Stimulated activated CD4-positive, alpha-beta T cell treated with anti-CD3 and anti-CD28 coated beads, TNF-alpha, amount 100 ng/mL, for 1 hour (primary cell): ENCODE measurements at places on chromosomes 13 and 19.

- DNase-seq: no peak
Observed at GRCh38 chr13:25469169-25469525, 97.4 kb downstream of the ATP8A2 start.

GRCh38 chr19:10339380-10339960 lies at the start of gene ICAM3:
Gene ICAM3, minus strand, starts transcription at chr19:10339624. Its CDS starts 10 bp downstream, at chr19:10339614.
- peak; percentile 44 for DNase-seq

- no peak for DNase-seq
Observed at GRCh38 chr13:111634410-111634809, 314.0 kb downstream of the TEX29 start.

DNA sequence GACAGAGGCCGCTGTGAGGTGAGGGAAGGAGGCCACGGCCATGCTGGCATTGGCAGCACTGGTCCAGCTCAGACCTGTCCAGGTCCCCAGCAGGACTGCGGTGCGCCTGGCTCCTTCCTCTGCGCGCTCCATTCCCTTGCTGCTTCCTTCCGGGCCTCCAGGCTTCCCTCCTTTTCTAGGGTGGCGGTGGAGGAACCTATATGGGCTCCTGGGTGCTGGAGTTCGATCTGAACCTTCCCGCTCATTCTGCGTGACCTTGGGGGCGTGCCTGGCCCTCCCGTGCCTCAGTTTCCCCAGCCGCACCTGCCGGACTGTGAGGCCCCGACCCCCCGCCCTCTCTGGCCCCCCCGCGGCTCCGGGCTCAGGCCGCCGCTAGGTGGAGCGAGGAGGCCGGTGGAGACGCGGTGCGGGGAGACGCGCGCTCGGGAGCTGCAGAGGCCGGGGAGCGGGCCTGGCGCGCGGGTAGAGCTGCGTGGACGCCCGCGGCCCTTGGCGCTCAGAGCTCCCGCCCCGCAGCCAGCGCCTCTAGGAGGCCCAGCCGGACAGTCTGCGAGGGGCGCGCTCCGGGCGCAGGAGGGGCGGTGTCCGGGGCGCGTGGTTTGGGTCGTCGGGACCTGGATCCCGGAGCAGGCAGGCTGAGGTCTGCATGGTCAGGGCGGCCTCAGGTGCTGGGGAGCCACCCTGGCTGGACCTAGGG lies 29.9 kb downstream of the EFNA2 start:
- no peak for DNase-seq

DNA sequence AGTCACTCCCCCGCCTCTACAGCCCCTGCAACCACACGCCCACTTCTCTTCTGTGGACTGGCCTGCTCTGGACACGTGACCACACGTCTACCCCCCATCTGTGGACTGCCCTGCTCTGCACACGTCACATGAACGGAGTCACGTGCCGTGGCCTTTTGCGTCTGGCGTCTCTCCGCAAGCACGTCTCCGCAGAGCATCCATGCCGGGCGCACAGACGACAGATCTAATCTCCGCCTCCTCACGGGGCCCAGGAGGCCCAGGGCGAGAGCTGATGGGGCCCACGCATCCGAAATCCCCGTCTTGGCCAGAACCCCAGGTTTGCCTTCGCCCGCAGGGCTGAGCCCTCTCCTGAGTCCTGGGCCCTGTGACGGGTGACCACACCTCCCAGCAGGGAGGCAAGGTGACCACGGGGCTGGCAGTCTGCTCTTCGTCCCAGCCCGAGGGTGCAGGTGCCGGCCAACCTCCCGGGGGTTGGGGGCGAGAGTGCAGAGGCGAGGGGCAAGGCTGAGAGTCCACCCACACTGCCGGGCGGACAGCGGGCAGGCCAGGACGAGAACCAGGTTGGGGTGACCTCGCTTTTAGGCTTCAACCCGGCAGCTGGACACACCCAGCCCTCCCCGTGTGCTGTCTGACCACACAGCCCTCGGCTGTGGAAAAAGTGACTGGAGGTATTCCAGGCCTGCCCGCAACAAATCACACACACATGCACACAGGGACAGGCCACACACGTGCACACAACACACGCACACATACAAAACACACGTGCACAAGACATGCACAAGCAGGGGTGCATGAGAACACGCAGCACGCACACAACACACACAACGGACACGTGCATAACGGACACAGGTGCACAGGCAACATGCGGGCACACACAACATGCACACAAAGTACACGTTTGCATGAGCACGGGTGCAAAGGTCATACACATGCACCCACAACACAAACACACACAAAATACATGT lies 3.9 kb downstream of the SBNO2 start:
- DNase-seq: no peak

GRCh38 chr13:49635599-49636433 lies 7.5 kb downstream of the ARL11 start:
- no peak for DNase-seq

DNA sequence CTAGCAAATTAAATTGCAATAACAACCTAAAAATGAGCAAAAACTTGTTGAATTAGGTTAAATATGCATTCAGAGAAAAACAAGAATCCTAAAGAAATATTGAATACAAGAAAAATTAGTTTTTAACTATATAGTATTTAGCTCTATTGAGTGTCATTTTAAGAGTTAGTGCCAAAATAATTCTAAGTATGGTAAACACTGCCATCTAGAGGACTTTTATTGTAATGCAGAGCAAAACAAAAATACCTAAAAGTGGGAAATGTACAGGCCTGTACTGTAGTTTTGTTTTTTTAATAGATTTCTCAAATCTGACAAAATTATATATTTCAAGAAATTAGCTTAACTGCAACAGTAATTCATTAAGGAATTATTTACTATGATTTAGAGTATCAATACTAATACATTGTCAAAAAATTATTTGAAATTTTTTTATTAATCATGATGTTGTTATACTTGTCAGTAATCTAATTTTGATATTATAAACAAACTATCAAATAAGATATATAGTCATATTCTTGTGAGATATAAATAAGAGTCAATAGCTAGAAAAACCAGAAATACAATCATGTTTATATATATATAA lies 8.2 kb upstream of the PCDH9 start:
- DNase-seq: no peak

- no peak for DNase-seq
Observed at GRCh38 chr13:25067064-25067463, 28.9 kb upstream of the PABPC3 start.

DNA sequence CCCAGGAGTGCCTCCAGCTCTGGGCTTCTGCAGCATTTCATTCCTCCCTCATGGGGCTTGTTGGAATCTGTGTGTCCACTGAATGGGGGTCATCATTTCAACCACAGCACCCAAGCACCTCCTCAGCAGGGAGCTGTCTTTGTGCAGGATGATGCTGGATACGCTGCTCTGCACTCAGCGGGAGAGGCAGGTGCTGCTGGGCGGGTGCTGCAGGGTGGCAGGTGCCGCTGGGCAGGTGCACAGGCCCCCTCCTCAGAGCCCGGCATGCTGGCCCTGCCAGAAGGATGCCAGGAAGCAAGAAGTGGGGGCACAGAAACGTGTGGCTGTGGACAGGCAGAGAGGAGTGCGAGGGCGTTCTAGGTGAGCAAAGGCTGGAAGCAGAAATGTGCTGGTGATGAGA lies 121.8 kb upstream of the VSTM2B start:
- DNase-seq: no peak

- no peak for DNase-seq
Observed at GRCh38 chr19:1828279-1829238, 16.5 kb upstream of the ATP8B3 start.

- DNase-seq: no peak
Observed at GRCh38 chr13:24614306-24615080, 65.7 kb upstream of the ATP12A start.

GRCh38 chr19:46015687-46016425 lies 7.0 kb downstream of the PGLYRP1 start:
- no peak for DNase-seq

DNA sequence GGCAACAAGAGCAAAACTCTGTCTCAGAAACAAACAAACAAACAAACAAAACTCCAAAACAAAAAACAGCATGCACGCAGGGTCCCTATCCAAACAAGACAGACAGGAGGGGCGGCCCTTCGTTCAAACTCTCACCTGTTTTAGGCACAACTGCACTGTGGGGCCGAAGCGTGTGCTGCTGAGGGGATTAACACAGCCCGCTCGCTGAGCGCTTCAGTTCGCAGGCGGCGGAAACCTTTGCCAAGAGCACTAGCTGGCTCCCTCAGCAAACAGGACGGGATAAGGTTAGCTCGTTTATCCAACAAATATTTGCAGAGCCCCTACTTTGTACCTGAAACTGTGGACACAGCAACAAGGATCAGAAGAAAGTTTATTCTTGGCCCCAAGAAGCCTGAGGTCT lies 1.6 kb upstream of the ADPRHL1 start:
- no peak for DNase-seq

- no peak for DNase-seq
Observed at GRCh38 chr19:39805104-39805503, 26.4 kb downstream of the LEUTX start.
